Right renal pelvis (tissue), 4 donors: ENCODE measurements at places on chromosomes 7 and 10.

- DNase-seq, result no peak
Observed at GRCh38 chr10:6177880-6178281, 24.9 kb upstream of the PFKFB3 start.

GRCh38 chr7:36381056-36381455 lies 8.6 kb upstream of the ANLN start:
- DNase-seq, result no peak

DNA sequence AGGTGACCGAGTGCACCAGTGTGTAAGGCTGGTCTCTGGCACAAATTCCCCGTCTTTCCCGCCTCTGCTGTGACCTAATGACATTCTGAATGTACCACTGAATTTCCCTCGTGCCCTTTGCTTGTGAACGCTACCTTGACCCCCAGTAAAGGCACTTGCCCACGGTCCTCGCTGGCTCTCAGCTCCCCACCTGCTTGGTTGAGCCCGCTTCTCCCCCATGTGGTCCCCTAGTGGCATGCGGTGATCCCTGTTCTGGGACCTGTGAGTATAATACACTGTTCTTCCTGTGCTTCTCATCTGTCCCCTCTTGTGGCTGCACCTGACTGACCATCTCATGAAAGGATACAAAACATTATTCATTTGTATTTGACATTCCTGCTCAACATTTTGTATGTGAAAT lies 495.7 kb downstream of the INHBA start:
- no peak for DNase-seq

GRCh38 chr7:146150153-146150552 lies 33.6 kb downstream of the CNTNAP2 start:
- no peak for DNase-seq

GRCh38 chr10:83982812-83983211 lies 156.5 kb upstream of the GHITM start:
- DNase-seq, result no peak

DNA sequence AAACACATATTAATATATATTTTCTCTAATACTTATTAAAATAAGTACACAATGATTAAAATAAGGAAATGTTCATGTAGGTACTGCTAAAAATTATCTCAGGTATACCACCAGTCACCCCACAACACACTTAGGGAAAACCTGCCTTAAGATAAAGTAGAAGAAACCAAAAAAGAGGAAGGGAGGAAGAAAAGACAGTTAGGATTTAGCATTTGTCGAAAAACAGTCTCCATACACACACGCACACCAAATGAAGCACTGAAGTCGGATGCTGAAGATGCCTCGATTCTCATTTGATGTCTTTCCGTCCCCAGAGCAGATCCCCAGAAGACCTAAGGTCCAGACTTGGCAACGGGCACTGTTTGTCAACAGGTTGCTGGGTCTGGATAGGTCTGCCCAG lies 30.0 kb upstream of the ARID5B start:
- no peak for DNase-seq
